Mesothelial cell of epicardium (in vitro differentiated cells): ENCODE measurements at places on chromosomes 5 and 9. TPM values are rescaled to one million over a fixed set of nuclear protein-coding genes. Genes with fewer than 3 reads are reported as not detected.

Gene WWC1
- total RNA-seq: 29.9 to 35.1 TPM (median 32.8 TPM) in 3 replicates

Gene PRR16
- total RNA-seq: 1.9 to 2.7 TPM (median 2.1 TPM) in 3 replicates

Gene DMRT2
- total RNA-seq: 0.45 to 0.47 TPM (median 0.47 TPM) in 3 replicates

Gene OCLN
- total RNA-seq: 36.1 to 37.8 TPM (median 37.0 TPM) in 3 replicates

Gene BHMT2
- not detected in 3 replicates for total RNA-seq

Gene CEL
- 4.3 to 5.0 TPM (median 4.6 TPM) in 3 replicates for total RNA-seq

- no peak for DNase-seq
Measured at GRCh38 chr5:15363601-15364000, 136.4 kb upstream of the FBXL7 start.

DNA sequence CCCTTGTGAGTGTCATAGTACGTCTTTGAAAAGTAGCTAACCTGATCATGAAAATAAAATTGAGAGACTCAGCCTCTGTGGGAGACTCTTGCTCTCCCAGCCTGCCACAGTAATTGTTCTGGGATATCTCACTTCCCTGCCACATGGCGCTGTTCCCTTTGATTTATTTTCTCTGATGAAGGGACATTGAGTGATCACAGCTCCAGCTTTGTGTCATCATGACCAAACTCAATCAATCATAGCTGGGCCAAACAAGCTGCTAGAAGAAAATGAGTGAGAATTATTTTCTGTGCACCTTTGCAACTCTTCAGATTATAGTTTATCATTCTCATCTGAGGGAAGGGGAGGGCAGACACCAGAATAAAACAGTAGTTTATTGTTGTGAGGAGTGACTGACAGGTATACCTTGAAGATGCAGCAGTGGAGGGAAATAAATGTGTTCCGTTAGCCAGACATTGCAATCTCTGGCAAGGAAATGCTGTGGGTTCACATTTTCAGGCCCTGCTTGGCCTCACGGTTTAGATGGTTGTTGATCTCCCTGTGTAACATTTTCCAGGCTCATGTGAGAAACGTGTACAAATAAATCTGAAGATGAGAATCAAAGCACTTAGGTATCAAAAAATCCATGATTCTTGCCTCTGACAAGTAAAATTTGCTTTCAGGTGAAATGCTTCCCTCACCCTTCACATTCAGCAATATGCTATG is 174.7 kb upstream of the FBXL17 start:
- no peak for DNase-seq

DNA sequence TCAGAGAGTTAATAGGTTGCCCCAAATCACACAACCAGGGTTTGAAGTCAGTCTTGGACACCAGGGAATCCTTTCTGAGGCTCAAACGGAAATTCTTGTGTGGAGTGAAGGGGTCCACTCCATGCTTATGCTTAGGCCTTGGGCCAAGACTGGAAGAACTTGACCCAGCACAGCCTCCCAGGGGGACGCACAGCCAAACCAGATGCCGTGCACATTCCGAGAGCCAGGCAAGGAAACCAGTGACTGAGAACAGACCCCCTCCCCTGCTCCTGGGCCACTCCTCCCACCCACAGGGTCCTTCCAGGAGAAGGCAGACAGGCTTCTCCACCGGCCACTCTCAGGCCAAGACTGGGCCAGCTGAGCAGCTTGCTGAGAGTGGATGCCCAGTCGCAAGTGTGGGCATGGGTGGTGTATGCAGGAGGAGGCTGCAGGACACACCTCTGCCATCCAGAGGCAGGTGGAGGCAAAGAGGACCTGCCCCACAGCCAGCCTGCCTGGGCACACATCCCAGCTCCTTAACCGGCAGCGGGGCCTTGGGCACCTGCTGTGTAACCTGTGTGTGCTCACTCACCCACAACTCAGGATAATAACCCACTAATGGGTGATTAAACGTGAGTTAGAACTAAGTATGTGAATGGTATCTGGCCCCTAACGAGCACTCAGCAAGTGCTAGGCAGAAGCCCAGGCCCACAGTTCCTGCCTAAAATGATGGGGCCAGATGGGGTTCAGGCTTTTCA is 38.0 kb downstream of the NIPAL4 start:
- DNase-seq: no peak

- DNase-seq: no peak
Measured at GRCh38 chr9:13804532-13804931, 509.4 kb downstream of the NFIB start.

DNA sequence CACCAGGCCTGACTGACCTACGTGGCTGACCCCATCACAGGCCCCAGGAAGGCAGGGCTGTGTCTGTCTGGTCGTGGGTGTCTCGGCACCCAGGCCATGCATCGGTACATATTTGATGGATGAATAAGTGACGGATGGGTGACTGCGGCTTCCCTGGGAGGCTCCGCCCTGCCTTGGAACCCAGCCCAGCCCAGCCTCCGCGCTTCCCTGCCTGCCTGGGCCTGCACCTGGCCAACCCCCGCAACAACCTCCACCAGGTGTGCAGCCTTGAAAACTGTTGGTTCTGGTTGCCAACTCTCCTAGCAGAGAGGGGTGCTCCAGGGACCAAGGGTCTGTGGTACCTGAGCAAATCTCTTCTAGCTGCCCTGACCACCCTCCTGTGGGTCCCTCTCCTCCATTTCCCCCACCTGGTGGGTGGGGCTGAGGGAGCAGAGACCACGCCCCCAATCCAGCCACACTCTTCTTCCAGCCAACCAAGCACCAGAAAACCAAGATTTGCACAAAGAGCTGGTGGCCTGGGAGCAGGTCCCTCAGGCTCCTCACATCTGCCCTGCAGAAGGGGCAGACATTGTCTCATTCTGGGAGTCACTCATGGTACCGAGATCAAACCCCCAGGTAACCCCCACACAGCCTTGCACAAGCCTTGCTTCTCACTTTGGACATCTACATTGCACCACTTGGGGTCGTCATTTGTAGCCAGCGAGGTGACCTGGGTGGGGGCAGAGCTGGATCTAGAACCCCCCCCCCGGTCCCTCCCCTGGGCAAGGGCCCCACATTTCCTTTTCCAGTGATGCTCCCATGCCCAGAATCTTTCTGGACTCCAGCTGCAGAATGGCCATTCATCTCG is 100.6 kb upstream of the IER5L start:
- DNase-seq: peak; percentile 42

DNA sequence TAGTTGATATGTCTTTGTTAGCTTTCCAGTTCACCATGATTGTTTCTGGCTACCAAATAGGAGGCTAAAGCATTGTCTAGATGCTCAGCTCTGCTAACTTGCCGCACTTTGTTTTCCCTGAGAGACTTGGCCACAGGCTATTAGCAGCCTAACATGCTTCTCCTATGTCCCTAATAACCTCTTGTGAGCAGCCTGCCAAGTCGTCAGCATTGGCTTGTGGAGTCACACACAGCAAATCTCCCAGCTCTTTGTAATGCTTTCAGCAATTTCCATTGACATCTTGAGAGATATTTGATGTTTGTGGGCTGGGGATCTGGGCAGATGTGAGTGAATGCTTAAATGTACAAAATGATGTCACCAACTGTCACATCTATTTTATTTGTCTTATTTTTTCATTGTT is 346.9 kb downstream of the KDM4C start:
- DNase-seq: no peak

DNA sequence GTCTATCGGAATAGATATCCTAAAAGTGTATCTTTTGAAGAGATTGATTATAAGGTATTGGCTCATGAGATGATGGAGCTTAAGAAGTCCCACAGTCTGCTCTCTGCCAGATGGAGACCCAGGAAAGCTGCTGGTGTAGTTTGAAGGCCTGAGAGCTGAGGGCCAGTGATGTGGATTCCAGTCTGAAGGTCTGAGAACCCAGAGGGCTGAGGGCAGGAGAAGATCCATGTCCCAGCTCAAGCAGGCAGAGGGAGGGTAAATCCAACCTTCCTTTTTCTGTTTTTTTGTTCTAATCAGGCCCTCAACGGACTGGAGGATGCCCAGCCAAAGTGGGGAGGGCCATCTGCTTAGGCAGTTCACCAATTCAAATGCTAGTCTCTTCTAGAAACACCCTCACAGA is 11.0 kb upstream of the ABL1 start:
- DNase-seq: no peak

DNA sequence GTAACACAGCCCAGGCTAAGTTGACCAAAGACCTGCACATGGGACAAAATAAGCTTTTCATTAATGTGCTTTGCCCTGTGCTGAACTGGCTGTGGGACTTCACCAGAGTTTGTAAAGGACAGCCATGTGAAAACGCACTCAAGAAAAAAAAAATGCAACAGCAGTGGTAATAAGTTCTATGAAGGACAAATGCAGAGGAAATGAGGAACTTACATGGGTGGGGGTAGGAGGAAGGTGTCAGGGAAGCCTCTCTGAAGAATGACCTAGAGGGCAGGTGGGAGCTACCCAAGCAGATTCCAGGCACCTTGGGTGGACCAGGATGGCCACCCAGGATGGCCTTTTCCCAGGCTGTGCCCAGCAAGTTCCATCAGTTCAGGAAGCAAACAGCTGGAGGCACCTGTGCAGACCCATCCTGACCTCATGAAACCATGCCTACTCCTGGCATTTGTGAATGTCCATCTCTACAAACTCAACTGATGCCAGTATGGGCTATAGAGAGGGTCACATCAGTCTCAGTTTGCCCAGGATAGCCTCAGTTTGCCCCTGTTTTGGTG is 6.7 kb upstream of the PHF2 start:
- DNase-seq: no peak
